Sigmoid colon (tissue), 7 donors: ENCODE measurements at places on chromosomes 7 and 10.

GRCh38 chr7:30829471-30829870, 58.3 kb downstream of the MINDY4 start:
- H3K4me3 ChIP-seq: no peak overlapping the region
- no peaks in the 10 kb centered on the region for H3K36me3 ChIP-seq
- no peak for DNase-seq
- no peak overlapping the region for H3K27ac ChIP-seq

GRCh38 chr10:43227911-43228782, 38.7 kb downstream of the RASGEF1A start:
- peak; percentile 51 for DNase-seq
- H3K36me3 ChIP-seq: no peaks in the 10 kb centered on the region
- H3K27ac ChIP-seq: no peak overlapping the region
- H3K27me3 ChIP-seq: peaks cover 49% of the 10 kb centered on the region

- no peak for DNase-seq
- no peaks in the 10 kb centered on the region for H3K27me3 ChIP-seq
- no peak overlapping the region for H3K4me3 ChIP-seq
- H3K27ac ChIP-seq: no peak overlapping the region
These were observed 13.6 kb upstream of the COL17A1 start for GRCh38 chr10:104099269-104099668.

DNA sequence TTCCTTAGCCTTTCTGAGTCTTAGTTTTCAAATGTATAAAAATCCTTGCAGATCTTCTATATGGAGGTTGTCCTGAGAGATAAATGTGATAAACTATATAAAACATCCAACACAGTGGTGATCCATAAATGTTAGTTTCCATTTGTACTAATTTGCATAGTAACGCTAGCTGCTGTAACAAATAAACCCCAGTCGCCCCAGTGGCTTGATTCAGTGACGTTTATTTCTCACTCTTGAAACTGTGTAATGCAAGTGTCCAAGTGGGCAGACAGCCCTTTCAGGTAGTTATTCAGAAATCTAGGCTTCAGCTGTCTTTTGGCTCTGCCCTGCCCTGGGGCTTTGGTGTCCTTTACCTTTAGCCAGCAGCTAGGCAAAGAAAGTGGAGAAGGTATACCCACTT, 106.3 kb downstream of the VTI1A start:
- H3K27me3 ChIP-seq: no peaks in the 10 kb centered on the region
- no peaks in the 10 kb centered on the region for H3K36me3 ChIP-seq

GRCh38 chr10:17028798-17029197, 100.8 kb downstream of the CUBN start:
- no peaks in the 10 kb centered on the region for H3K4me1 ChIP-seq
- H3K36me3 ChIP-seq: no peaks in the 10 kb centered on the region
- H3K27ac ChIP-seq: peak overlapping the region; percentile 59
- no peaks in the 10 kb centered on the region for H3K27me3 ChIP-seq
- H3K4me3 ChIP-seq: no peak overlapping the region
